ENCODE measurements at places on chromosomes 11 and 22.

GRCh38 chr22:27801202-27801615 lies 347 bp downstream of the MN1 start:
- DNase-seq: no peak

GRCh38 chr22:22181341-22181850 lies 63.2 kb upstream of the VPREB1 start:
- DNase-seq: no peak

DNA sequence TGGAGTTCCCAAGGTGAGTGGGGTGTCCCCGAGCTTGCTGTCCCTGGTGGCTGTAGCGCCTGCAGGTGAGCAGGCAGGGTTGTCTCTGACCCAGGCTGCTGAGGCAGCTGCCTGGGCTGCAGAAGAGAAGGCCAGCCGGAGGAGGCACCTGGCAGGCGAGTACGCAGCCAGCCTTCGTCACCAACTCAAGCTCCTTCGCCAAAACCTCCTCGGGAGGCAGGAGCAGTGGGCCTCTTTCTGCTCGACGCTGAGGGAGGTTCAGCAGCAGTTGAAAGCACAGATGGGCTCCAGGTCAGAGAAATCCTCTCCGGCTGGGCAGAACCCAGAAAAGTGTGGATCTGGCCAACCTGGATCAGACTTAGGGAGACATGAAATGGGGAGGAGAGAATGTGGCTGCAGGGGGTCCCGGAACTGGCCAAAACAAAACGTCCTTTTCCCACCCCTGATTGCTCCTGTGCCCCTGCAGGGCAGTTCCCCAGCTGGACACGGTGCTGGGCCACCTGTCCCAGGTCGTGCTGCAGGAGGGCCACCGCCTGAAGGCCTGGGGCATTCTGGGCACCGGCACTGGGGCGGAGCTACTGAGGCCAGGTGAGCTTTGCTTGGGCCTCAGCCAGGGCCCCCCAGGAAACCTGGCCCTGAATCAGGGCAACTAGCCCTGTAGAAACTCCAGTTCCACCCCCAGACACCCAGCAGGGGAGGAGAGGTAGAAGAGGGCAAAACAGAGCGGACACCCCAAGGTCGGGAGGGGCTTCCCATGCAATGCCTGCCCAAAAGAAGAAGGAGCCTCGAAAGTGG lies 56.7 kb downstream of the BTG4 start:
- DNase-seq: no peak

GRCh38 chr11:128715691-128716561 lies 22.1 kb downstream of the FLI1 start:
- no peak for DNase-seq

DNA sequence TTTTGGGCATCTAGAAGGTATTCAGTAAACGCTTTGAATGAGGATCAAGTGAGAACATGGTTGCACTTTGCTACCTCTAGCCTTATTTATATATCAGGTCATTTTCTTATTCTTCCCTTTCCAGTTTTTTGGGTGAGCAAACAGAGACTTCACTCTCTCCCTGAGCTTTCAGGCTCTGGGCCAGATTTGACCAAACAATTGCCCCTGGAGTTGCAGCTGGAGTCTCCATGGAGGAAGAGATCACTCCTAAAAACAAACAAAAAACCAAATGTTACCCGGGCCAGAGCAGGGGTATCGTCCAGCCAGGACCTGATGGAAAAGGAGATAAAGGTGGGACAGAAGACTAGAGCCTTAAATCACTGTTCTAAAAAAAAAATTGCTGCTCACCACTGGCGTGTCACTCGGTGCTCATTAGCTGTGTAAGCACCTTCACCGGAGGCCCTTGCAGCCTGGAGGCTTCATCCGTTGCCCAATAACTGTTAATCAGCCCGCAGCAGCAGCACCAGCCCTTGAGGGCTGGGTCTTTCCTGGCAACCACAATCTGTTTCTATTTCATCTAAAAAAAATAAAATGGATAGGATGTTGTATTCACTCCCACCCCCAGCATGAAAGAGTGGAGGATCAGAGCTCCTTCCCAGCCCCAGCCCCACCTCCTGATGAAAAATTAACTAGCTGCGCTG lies 125.0 kb downstream of the PKNOX2 start:
- no peak for DNase-seq

DNA sequence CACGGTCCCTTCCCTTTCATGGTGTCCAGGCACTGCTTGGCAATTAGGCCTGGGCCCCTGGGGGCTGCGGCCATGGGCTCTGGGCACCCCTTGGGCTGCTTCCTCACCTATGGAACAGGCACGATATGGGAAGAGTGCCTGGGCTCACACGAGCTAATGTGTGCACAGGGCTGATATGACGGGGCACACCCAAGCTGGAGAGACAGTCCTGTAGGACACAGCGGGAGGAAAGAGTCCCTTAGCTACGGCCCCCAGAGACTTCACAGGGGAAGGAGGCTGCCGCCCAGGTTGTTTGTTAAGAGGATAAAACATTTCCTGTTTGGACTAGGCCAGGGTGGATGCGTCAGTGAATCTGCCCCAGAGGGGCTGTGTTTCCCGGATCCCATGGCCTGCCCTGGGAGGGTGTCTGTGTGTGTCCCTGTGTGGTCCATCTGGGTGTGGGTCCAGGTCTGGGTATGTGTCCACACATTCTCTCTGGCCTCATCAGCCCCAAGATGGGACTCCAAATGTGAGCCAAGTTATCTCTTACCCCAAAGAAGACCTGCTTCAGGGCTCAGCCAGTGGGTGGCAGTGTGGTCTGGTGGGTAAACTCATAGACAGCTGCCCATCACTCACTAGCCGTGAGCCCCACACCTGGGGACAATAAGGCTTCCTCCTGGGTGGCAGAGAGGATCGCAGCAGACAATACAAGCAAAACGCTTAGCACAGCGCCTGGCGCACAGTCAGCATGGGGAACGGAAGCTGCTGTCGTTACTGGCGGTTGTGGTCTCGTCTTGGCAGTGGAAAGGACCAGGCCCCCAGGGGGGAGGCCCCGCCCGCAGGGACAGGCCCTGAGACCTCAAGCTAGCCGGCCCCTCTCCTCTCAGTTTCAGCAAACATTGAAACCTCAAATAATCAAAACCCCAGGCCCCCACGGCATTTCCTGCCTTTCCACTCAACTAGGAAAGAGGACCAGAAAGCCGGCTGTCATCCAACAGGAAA lies 3.2 kb upstream of the EMID1 start:
- DNase-seq: peak; percentile 8

DNA sequence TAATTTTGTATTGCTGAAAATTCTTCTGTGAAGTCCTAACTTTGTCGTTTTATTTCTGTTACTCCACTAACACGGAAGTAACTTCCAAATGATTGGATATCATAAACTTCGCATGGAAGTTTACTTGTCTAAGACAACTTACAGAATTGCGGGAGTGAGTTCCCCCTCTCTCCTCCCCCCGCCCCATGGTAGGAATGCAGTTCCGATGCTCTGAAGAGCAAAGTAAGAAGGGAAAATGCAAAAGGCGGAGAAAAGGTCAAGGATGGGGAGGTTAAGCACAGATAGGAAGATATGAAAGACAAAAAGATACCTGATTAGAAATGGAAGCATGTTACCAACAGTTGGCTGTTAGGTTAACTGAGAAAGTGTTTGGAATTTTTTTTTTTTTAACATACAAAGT lies 1.3 kb downstream of the EIF3M start:
- no peak for DNase-seq

DNA sequence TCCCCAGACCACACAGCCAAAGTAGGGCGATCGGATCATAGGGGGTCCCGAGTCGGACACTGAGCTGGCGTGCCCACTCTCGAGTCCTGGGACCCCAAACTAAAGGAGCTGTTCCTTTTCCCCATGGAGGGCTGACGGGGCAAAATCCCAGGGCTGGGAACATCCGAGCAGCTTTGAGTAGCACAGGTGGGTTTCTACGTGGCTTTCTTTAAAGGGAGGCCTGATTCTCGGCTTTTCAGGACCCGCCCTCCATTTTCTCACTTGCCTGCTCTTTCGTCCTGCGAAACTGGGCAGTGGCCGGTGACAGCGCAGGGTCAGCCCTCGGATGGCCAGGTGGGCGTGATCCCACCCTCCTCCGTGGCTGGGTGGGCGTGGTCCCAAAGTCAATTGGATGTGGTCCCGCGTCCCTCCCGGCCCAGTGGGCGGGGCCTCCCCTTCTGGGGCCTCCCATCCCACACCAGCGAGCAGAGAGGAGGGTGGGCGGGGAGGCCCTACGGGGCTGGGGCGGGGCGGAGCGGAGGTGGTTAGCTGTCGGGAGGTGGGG lies 17.5 kb upstream of the TXNRD2 start:
- DNase-seq: no peak

- no peak for DNase-seq
Observed at GRCh38 chr11:46445920-46446771, 54.6 kb upstream of the CHRM4 start.

DNA sequence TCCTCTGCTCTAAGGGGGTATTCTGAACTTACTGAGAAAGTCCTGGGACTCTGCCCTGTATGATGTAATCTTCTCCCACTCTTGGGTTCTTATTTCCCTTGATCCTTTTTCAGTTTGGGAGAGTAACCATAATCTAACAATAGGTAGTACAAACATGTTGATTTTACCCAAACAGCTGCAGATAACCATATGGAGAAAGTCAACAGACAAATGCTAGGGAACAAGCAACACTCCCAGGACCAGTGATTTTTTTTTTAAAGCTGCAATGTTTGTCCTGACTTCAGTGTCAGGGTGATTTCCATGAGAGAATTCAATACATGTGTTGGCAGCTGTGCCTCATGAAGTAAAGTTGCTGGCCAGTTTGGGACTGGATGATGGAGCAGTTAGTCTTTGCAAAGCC lies 156.5 kb downstream of the FCHSD2 start:
- DNase-seq: no peak

DNA sequence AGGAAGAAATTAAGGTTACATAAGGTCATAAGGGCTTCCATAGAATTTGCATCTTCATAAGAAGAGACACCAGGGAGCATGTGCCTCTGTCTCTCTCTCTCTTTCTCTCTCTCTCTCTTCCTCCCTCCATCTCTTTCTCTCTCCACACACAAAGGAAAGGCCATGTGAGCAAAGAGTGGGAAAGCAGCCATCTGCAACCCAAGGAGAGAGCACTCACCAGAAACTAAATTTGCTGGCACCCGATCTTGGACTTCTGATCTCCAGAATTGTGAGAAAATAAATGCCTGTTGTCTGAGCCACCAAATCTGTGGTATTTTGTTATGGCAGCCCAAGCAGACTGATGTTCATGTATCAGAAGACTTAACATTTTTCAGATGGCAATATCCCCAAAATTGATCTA lies 6.4 kb upstream of the KRTAP5-10 start:
- DNase-seq: no peak

DNA sequence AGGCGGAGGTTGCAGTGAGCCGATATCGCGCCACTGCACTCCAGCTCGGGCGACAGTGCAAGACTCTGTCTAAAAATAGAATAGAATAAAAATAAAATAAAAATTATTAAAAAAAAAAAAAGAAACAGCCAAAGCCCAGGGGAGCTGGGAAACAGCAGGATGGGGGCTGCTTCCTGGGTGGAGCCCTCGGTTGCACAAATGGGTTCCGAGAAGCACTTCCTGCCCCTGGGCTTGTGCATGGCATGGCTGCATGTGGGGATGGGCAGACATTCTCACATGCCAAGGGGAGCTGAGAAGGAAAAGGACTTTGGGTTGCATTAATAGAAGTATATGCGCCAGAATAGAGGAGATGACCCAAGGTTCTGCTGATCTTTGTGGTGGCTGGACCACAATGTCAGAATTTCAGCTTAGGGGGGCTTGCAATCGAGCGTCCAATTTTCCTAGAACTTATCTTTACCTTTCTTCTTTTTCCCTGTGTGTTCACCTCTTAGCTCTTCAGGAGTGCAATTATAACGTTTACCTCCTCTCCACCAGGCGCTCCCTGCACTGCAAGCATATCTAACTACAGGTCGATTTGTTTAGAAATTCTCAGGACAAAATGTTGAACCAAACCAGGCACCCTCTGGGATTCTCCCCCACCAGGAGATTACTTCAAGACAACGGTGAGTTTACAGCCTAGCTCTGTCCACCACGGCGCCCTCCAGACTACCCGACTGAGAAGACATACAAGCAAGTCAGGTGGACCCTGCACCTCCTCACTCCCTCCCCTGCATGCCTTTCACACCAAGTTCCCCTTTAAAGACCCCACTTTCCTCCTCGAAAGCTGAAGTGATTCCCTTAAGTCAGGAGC lies 53.2 kb downstream of the SHISAL1 start:
- DNase-seq: no peak

- no peak for DNase-seq
Observed at GRCh38 chr22:17913801-17914347, 110.5 kb downstream of the MICAL3 start.

- no peak for DNase-seq
Observed at GRCh38 chr11:113521737-113522517, 46.7 kb upstream of the DRD2 start.

- no peak for DNase-seq
Observed at GRCh38 chr22:40965936-40966725, 15.0 kb downstream of the RBX1 start.

GRCh38 chr22:37686002-37686982 lies at the start of gene NOL12:
Gene NOL12 (plus strand): TSS chr22:37686343. CDS start chr22:37686393, 50 bp downstream.
- DNase-seq: peak; percentile 49

DNA sequence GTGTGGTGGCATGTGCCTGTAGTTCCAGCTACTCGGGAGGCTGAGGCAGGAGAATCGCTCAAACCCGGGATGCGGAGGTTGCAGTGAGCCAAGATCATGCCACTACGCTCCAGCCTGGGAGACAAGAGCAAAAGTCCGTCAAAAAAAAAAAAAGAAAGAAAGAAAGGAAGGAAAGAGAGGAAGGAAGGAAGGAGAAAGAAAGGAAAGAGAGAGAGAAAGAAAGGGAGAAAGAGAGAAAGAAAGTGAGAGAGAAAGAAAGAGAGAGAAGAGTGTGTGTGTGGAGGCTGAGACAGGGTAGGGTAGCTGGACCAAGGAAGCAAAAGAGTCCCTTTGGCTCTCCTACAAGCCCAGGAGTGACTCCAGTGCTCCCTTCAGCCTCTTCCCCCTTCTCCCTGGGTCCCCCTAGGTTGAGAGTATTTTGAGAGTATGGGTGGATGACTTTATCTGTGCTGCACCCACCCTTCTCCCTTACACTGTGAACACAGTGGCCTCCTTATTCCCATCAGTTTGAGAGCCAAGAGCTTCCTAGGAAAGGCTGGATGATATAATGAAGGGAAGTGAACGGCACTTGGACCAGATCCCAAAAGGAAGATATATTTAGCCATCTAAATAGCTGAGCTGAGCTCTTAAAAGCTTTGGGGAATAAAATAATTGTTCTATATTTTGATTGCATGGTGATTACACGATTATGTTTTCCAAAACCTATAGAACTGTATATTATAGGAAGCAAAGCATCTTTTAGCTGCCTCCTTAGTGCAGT lies 9.5 kb upstream of the DENND5A start:
- DNase-seq: no peak

GRCh38 chr22:50041361-50042065 lies 16.6 kb downstream of the TTLL8 start:
- no peak for DNase-seq

DNA sequence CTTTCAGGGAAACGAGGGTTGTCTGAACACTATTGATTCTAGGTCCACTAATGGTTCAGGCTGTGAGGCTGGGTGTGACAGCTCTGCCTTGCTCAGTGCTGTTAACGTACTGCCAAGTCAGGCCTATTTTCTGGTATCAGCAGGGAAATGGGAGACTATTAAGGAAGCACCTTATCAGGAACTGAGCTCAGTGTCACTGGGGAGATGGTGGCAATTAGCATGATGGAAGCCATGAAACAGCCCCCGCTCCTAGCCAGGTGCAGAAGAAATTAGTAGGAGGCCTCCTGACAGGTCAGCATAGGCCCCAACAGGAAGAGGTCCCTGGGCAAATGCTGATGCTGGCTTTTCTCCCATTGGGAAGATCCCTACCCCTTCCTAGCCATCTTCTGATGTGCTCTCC lies 42.6 kb upstream of the LMO2 start:
- DNase-seq: no peak

All from effector CD8-positive, alpha-beta T cell (primary cell).